ENCODE measurements at places on chromosomes 2 and 18.

- DNase-seq: no peak
These were observed 146.5 kb downstream of the NCKAP5 start for GRCh38 chr2:133421516-133422324.

GRCh38 chr2:219537657-219538488 lies 5.7 kb downstream of the CHPF start:
- no peak for DNase-seq

GRCh38 chr2:14988600-14988999 lies 356.1 kb downstream of the LRATD1 start:
- no peak for DNase-seq

DNA sequence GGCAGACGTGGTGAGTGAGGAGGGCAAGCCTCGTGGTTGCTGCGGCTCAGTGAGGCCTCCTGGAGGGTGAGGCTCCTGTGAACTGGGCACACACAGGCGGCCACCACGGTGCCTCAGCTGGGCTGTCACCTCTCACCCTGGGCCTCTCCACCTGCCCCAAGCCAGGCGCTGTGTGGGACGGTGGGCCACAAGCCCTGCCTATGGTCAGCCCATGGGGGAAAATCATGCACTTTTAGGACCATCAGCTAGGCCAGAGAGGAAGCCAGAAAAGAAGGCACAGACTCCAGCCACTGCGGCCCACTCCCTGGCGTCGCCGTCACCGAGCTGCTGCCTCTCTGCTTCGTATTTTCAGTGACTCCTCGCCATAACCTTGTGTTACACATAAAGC lies 28.5 kb upstream of the HS6ST1 start:
- DNase-seq: no peak

DNA sequence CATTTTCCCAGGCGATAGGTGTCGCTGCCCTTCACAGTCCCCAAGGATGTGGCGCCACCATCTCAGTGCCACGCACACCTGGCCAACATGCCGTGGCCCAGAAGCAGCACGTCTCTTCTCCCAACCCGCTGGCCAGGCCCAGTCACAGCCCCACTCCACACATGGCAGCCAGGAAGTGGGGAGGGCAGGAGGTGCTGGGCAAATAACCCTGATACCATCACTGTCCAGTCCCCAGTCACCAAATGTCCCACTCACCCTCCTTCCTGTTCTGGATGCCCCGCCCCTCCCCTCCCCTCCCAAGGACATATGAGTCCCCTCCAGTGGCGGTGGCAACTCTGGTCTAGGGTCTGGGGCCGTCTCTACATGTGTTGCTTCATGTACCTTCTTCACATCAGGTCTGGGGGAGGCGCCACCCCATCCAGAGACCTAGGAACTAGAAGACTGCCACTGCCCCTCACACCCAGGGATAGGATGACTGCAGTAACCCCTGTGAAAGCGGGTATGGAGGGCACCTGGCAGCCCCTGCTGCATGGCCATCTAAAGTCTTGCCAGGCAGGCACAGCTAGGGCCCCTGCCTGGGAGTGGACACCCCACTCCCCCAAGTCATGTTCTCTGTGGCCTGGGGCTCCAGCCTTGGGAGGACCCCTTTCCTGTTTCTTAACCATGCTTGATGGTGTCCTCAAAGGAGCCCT lies 7.3 kb upstream of the CAPN10 start:
- no peak for DNase-seq

DNA sequence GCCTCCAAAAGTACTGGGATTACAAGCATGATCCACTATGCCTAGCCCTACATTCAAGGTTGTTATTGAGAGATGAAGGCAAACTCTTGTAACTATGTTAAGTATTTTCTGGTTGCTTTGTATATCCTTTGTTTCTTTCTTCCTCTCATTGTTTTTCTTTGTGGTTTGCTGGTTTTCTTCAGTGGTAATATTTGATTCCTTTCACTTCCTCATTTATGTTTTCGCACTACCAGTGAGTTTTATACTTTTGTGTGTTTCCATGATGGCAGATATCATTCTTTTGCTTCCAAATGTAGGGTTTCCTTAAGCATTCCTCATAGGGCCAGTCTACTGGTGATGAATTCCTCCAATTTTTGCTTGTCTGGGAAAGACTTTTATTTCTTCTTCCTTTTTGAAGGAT lies 90.2 kb downstream of the NCK2 start:
- DNase-seq: no peak

- DNase-seq: no peak
These were observed 345.3 kb upstream of the CDH20 start for GRCh38 chr18:60987963-60988362.

- no peak for DNase-seq
These were observed 383.5 kb downstream of the CMPK2 start for GRCh38 chr2:6482256-6482655.

DNA sequence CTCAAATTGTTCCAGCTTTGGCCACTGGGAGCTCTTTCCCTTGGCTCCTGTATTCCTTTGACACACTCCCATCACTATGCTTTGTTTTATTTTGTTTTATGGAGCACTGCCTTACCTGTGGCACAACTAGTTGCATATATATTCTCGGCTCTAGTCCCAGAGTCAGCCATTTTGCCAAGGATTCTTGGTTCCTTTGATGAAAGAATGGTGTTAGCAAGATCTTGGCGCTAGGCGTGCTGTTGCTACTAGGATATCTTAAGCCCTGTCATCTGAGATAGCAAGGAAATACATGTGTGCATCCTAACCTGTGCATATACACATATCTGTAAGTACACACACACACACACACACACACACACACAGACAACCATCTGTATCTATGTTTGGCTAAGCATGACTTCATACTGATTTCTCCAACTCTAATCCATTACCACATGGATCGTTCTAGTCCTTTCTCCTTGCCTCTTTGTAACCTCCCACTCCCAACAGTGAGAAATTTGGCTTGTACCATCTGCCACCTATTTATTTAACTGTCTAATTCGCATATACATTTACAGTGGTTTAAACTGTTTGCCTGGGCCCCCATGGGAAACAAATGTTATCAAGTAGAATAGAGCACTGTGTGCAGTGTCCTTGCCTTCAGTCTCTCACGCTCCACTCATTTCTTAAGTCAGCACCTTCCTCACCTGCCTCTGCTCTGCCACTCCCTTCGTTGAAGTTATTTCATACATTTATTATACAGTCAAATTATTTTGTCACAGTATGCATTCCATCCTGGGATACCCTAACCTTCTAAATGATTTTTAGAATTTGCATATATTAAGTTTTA lies 137.5 kb upstream of the MAP3K20 start:
- no peak for DNase-seq

DNA sequence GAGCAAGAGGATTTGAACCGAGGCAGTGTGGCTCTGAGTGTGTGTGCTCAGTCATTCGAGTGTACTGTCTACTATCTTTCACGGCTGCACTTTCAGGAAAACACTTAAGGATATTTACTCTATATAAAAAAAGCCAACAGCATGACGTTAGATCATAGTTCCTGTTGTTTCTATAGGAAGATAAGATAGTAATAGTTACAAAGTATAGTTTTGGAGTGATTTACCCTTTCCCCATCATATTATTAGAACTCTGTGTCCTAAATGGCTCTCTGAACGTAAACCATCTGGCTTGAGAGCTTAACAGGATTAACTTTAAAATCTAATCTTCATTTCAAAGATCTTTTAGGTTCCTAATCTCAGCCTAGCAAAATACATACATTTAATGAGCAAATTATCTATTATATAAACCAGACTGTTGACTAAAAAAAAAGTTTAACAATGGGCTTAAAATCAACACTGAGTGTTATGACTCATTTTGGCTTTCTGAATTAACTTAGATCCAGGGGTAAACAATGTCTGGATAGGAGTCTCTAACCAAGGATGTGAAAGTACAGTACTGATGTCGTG lies 150.3 kb upstream of the DNMT3A start:
- DNase-seq: no peak

DNA sequence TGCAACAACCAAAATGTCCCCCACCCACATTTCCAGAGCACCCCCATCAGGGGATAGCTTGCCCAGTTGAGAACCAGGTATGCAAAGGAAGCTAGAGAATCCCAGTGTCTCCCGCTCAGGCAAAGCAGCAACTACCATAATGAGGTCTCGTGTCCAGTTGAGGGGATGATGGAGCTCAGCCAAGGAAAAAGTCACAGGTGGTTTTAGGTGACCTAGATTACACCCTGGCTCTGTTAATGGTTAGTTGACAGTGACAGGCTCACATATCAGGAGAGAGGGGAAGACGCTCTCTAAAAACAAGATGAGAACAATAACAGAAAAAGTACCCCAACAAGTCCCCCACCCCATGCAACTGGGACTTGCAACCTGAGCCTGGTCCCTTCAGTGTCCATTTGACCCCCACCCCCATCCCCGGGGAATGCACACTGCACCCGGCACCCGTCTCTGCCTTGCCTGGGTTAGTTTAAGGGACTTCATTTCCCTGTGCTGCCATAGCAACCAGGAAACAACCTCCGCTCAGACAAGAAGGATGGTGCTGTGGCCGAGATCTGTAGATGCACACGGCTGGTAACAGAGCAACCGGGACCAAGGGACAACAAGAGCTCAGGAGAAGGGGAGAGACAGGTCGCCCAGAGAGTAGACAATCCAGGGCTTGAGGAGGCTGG lies at the start of gene KIAA2012:
Gene KIAA2012, plus strand, starts transcription at position 519 of the 665 bp plus-strand sequence. CDS start 373 bp downstream, outside the sequence.
- DNase-seq: no peak

DNA sequence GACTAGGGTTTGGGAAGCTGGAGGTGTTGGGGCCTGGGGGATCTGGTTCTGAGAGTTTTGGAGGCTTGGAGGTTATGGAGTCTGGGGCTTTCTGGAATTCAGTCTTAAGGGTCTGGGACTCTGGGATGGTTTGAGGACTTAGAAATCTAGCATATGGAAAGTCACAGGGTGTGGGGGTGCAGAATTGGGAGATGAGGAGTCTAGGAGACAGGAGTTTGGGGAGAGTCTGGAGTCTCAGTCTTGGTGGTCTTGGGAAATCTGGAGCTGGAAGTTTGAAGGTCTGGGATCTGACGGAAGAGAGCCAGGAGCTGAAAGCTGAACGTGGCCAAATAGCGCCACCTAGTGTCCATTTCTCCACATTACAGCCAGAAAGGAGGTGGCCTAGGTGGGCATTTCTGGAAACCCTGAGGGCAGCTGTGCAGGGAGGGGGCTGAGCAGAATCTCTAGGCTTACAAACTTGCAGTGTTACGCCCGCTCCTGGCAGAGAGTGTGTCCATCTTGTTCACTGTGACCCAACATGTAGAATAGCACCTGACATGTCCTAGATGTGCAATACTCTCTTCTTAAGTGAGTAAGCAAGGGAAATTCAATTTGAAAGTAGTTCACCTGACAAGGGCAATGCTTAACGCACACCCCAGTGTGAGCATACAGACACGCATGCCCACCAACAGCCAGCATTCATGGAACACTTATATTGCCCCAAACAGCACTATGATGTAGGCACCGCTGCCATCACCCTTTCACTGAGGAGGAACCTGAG lies 204.8 kb downstream of the TFCP2L1 start:
- DNase-seq: peak; percentile 73

GRCh38 chr2:64637931-64638330 lies 15.8 kb downstream of the SERTAD2 start:
- no peak for DNase-seq

GRCh38 chr2:84653302-84653701 lies 137.0 kb downstream of the DNAH6 start:
- no peak for DNase-seq

- no peak for DNase-seq
These were observed 263.9 kb upstream of the UBE2E3 start for GRCh38 chr2:180716186-180717180.

- DNase-seq: no peak
These were observed 23.5 kb downstream of the GPD2 start for GRCh38 chr2:156459720-156460119.

DNA sequence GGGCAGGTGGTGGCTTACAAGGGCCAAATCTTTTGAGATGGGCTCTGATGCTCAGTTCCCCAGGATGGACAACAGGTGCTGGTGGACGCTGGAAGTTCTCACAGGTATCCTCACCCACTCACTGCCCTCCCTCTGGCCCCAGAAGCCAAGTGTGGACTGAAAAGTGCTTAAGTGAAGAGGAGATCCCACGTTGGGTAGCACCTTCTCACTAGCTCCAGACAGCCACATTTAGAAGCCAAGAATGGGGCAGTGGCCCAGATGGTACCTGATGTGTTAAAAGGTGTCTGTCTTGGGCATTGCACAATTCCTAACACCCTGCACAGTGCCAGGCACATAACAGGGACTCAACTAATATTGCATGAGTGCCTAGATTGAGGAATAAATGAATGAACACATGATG lies 115.3 kb upstream of the TEX51 start:
- DNase-seq: no peak

DNA sequence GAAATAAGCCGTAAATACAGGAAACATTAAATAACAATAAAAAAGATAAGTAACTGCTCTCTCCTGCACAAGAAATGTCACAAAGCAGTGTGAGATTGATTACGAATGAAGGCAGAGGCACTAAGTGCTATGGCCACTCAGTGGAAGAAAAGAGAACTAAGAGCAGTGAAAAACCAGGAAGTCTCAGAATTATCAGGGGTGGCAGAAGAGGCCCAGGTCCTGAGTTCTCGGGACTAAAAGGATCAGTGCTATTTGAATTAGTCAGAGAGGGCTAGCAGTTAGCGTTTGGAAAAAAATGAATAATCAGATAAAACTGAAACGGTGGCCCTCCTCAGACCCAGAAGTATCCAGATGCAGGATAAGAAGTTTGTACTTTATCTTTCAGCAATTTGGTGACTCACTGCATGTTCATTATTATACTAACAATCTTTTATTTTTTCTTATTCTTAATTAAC lies 367.1 kb downstream of the ZEB2 start:
- DNase-seq: no peak

GRCh38 chr2:142824756-142825155 lies 52.7 kb upstream of the KYNU start:
- DNase-seq: no peak

GRCh38 chr2:120350080-120350479 lies 4.1 kb downstream of the INHBB start:
- DNase-seq: no peak

DNA sequence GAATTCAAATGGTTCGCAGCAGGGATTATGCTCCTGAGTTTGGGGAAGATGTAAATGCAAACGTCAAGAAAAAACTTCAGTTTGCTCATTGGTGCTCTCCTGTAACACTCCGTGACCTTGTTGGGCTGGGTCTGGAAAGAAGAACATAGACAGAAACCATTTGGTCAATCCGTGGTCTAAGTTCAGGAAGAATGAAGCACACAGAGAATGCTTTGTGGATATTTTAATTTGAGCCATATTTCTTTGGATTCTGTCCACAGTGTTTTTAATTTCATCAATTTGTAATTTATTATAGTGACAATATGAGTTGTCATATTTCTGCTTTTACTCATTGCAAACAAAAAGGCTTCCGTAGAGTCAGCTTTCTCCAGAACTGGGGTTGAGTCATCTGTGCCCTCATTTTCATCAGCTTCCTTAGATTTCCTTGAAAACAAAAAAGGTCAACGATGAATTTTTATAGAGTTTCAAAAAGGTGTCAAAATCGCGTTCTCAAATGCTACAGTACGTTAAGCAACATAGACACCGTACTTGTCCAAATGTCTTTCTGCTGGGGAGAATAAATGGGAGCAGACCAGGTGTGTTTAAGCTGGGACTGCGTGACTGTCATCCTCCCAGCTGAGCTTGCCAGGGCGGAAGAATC lies 606.4 kb downstream of the RNF144A start:
- no peak for DNase-seq

GRCh38 chr18:53385889-53386288 lies 838.6 kb downstream of the MBD2 start:
- no peak for DNase-seq

GRCh38 chr2:24123195-24123921 lies at the start of the genes FAM228B and PFN4:
Gene FAM228B, plus strand, starts transcription at chr2:24123469. Its CDS starts 893 bp downstream, at chr2:24124362.
Gene PFN4, minus strand, starts transcription at chr2:24123334. Its CDS starts 799 bp downstream, at chr2:24122535.
- peak; percentile 46 for DNase-seq
